ENCODE measurements at places on chromosomes 16 and 17.

GRCh38 chr16:57355898-57356414 is 2.6 kb upstream of the CCL22 start:
- no peak for DNase-seq

- DNase-seq: no peak
Observed at GRCh38 chr16:78211020-78211599, 111.7 kb downstream of the WWOX start.

GRCh38 chr16:28543072-28543471 is 4.3 kb upstream of the NUPR1 start:
- DNase-seq: no peak

DNA sequence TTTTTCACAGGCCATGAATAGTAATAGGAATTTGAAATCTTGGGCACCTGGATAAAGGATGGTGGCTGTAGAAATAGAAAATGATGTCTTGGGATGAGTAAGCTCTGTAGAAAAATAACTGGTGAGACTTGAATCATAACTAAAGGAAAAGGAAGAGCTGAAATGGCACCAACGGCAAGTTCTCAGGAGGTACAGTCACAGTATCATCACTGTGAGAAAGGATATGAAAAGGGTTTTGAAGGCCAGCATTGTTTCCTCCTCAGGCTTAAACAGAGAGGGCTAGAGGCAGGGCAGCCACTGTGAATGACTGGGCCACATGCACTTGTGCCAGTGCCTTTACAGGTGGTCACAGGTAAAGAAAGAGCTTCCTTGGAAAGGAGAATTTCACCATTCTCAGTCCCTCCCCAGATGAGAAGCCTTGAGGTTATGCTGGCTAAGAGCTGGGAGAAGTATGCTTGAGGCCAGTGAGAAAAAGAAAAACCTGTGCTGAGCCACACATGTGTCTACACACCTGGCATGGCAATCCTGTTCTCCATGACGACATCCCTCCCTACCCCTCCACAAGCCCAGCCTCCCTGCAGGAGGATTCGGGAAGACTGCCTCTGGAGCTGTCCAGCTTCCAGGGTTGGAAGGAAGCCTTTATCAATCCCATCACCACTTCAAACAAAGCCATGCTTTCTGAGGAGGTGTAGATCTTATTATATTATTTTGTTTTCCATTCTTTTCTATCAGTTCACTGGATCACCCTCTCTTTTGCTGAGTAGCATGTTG is 3.8 kb upstream of the ANKFN1 start:
- DNase-seq: no peak

- DNase-seq: no peak
Observed at GRCh38 chr17:50432125-50432762, 6.2 kb downstream of the ACSF2 start.

DNA sequence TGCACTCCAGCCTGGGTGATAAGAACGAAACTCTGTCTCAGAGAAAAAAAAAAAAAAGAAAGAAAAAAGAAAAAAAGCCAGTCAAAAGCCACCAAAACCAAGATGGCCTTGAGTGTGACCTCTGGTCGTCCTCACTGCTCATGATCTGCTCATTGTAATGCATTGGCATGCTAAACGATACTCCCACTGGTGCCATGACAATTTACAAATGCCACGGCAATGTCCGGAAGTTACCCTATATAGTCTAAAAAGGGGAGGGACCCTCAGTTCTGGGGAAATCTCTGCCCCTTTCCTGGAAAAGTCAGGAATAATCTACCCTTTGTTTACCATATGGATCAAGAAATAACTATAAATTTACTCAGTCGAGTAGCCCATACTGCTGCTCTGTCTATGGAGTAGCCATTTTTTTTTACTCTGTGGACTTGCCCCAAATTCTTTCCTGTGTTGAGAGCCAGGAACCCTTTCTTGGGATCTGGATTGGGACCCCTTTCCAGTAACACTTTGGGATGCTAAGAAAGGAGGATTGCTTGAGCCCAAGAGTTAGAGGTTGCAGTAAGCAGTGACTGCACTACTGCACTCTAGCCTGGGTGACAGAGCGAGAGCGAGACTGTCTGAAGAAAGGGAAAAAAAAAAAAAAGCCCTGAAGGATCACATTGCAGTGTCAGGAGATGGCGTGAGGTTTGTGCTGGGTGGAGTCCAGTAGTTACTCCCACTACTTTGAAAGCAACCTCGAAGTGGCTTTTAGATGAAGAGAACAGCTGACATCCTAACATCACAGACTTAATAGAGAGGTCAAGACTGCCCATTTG is 3.7 kb upstream of the TMEM231 start:
- DNase-seq: no peak

GRCh38 chr16:57966204-57966771 is 4.6 kb downstream of the CNGB1 start:
- DNase-seq: no peak

Data from activated naive CD4-positive, alpha-beta T cell treated with Interleukin-2 at 50 U/mL for 16 hours (primary cell).